NCI-H1930 (cell line): ENCODE measurements at places on chromosomes 3 and 15.

DNA sequence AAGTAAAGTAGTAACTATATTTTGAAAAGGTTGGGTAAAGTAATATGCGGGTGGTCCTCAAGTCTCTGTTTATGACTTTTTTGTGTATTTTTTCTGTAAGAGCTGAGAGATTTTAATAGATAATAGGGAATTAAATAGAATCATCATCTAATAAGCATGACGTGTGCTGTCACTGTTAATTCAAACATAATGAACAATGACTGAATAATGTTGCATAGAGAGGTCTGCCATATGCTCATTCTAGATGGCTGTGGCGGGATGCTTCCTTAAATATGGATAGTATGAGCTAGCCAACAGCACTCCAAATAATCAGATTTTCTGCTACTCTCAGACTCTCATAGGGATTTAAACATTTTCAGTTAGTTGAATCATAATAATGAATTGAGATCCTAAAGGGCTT, 302.8 kb upstream of the RBMS3 start:
- no peak for DNase-seq

- DNase-seq, result no peak
Observed at GRCh38 chr3:74023395-74023794, 398.7 kb upstream of the PDZRN3 start.

GRCh38 chr3:149247008-149247710, 25.5 kb upstream of the CP start:
- DNase-seq, result no peak

- no peak for DNase-seq
Observed at GRCh38 chr3:176005564-176005963, 1146.4 kb downstream of the NAALADL2 start.

- DNase-seq, result no peak
Observed at GRCh38 chr3:155554777-155555451, 190.0 kb downstream of the PLCH1 start.

- no peak for DNase-seq
Observed at GRCh38 chr15:75811626-75812025, 31.6 kb upstream of the UBE2Q2 start.

DNA sequence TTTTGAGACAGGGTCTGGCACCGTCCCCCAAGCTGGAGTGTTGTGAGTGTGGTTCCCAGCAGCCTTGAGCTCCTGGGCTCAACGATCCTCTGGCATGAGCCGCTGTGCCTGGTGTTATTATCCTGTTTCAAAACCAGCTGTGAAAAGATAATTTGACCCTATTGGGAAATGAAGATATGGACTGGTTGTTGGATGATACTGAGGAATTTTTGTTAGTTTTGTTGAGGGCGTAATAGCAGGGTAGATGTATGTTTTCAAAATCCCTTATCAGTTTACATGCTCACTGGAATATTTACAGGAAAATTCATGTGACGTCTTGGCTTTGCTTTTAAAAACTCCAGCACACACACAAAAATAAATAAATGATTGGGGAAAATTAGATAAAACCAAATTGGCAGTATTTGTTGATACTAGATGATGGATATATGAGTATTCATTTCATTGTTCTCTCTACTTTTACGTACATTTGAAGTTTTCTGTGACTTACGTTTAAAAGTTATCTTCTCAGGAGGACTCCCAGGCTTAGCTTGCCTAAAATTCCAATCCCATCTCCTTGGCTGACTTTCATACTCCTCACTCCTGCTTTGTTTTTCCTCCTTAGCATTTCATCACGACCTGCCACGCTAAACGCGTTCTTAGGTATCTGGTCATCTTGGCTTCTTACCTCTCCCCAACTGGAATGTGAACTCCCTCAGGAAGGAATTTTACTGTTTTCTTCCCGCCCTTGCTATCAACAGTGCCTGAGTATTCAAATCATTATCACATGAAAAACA, 56.8 kb upstream of the TFRC start:
- DNase-seq, result no peak

- no peak for DNase-seq
Observed at GRCh38 chr3:153043729-153044328, 118.2 kb upstream of the RAP2B start.

- DNase-seq, result no peak
Observed at GRCh38 chr3:159451482-159451881, 537.2 kb upstream of the IL12A start.

DNA sequence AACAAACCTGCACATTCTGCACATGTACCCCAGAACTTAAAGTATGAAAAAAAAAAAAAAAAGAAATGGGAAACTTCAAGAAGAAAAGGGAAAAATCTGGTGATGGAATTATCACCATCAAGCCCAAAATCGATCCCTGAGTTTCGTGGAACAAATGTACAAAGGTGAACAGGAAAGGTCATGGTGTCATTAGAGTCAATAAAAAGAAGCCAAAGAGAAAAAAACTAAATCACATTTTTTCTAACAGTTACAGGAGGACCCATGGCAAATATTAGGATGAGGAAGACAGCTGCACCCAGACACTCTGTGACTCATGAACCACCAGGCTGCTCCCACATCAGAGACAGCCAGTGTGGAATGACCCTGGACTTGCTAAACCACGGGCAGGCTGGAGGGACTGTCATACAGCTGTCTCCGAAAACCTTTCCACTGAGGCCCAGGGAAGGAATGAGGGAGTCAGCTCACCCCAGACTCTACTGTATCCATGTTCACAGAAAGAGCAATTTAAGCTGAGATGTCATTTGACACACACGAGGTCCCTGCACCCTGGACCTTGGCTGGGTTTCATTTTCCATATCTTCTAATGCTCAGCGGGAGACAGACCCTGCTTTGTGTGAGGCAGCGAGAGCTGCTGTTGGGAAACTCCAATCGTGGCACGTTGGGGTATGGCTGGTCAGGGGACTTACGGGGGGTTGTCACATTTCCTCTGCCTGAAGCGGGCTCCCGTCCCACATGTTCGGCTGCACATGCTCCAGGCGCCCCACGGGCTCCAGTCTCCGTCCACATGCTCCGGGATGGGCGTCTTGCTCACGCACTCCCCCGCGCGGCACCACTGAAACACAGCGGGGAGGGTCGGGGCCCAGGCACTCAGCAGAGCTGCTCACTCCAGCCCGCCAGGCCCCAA, 210.2 kb downstream of the ADAMTS17 start:
- DNase-seq, result no peak

DNA sequence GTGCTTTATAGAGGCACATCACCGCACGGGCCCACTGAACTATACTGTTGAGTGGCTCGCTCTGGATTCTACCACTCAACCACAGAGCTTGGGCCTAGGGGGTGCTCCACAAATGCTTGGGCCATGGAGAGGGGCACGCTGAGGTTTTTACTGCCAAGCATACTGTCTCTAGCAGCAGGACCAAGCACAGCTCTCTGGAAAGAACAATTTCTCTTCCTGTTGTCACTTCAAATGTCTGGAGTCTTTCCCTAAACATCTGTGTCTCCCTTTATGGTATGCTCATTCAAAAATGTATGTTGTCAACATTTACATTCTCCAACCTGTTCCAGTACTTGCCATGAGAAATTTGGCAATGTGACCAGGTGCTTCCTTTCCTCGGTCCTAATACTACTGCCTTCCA, 114.7 kb upstream of the TPM1 start:
- no peak for DNase-seq

- DNase-seq, result no peak
Observed at GRCh38 chr3:37514055-37514665, 339.8 kb upstream of the LRRFIP2 start.

GRCh38 chr3:107458871-107459270, 63.9 kb upstream of the BBX start:
- no peak for DNase-seq

GRCh38 chr3:170470063-170471016, 51.7 kb downstream of the CLDN11 start:
- DNase-seq, result no peak

DNA sequence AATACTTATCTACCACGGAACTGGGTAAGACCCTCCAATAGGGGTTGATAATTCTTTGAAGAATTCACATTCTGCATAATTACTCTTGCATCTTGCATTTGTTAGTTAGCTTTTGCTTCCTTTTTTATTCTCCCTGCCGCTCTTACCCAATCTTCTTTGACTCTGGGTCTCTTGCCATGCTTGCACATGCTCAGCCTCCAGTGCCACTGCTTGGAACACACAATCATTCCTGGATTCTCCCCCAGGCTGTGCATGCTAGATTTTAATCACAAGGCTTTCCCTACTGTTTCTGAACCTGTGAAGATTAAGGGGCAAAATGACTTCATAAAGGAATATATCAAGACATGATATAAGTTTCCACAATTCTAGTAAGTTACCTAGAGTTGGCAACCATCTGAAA, 133.1 kb downstream of the IL1RAP start:
- DNase-seq, result no peak

DNA sequence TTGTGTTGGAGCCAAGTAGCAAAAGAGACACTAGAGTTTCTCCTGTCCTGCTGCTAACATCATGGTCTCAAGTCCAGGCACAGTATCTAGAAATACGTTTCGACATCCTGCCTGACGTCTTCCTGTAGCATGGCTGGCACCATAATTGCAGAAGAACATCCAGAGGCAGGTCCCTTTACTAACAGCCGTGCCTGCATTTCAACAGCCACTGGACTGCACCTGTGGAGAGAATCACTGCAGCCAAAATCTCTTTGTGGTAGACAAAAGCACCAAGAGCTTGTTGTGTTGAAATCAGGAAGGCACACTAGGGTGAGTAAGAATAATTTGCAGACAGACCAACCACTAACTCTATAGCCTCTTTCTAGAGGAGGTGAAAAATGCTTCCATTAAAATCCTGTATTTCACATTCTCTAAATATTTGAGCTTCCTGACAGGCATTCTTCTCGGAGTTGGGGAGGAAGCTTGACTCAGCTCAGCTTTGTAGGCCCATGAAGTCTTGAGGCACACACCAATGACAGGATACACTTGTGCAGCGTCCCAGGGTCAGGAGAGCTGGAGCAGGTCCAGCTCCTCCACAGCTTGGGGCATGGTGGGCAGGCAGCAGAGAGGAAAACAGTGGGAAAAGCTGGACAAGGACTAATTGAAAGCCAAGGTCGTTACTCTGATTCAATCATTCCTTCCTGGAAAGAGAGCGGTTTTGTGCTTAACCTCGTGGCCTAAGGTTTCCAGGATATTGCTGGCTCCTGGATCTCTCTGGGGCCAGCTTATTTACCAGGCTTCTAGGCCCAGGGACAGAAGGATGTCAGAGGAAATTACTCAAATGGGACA, 244.9 kb downstream of the FAM43A start:
- no peak for DNase-seq

DNA sequence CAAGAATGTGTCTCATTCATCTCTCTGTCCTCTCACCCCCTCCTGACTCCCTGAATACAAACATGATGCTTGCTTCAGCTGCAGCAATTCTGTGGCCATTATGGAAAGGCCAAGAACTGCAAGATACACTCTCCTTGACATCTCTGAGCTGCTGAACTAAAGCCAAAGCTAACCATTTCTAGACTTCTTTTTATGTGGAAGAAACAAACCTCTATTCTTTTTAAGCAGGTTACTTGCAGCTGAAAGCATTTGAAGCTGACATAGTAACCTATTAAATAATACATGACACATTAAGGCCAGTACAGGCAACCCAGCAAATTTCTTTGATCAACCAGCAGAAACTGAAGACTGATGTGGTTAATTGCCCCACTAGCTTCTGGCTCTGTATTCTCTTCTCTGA, 17.5 kb downstream of the FHIT start:
- no peak for DNase-seq

DNA sequence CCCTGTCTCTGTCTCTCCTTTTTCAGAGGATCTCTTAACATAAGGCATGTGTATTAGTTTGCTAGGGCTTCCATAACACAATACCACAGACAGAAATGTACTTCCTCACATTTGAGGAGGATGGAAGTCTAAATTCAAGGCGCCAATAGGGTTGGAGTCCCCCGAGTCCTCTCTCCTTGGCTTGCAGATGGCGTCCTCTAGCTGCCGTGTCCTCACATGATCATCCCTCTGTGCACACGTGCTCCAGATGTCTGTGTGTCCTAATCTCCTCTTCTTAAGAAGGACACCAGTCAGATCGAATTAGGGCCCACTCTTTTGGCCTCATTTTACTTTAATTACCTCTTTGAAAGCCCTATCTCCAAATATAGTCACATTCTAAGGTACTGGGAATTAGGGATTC, 23.0 kb upstream of the BFSP2 start:
- no peak for DNase-seq

- DNase-seq, result no peak
Observed at GRCh38 chr15:25175033-25175788, 220.4 kb downstream of the SNRPN start.

DNA sequence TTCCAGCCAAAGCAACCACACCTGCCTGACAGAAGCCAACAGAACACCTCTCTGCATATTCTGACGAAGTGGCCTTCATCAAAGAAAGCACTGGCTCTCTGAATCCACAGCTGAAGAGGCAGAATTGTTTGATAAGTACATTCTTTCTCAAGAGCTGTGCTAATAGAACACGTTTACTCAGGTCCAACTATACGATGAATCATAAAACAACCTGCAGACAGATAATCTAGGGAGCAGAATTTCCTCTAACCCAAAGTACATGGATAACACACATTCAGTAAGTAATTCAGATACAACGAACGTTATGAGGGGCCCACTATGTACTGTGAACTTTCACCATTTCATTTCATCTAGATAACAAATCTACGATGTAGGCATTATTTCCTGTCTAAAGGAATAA, 25.4 kb downstream of the ALDH1A2 start:
- no peak for DNase-seq

DNA sequence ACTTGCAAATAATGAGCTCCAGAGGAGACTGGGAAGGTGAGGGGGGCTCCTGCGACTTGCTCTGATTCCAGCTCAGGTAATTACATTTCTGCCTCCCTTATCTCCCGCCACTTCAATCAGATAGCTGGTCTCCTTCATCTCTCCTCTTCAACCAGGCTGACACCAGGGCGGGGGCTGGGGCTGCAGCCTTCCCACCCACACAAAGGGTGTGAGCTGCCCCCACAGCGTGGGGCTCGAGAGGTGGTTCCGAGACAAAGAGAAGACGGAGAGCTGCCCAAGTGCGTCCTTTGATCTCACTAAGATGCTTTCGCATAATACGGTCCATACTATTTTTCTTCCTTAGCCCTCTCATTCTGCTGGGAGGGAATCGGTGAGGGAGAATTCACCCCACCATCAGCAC, 139.7 kb downstream of the NSMCE3 start:
- DNase-seq, result no peak
